ENCODE measurements at places on chromosomes 3 and 15. TPM values are rescaled to one million over a fixed set of nuclear protein-coding genes. Genes with fewer than 3 reads are reported as not detected.

Gene KLF15
- 82.9 TPM for total RNA-seq

Gene CCR8
- not detected for total RNA-seq

Gene CHRD
- total RNA-seq = 9.9 TPM

GRCh38 chr15:82393671-82394070 lies 35.9 kb upstream of the GOLGA6L9 start:
- no peak for DNase-seq

All from stomach (tissue), 19 donors.